ENCODE measurements at places on chromosomes 16 and 17. TPM values are rescaled to one million over a fixed set of nuclear protein-coding genes. Genes with fewer than 3 reads are reported as not detected.

DRC7 gene
- total RNA-seq = not detected

EVI2A gene
- not detected for total RNA-seq

CD68 gene
- total RNA-seq = 3.3 TPM

TMEM186 gene
- 9.6 TPM for total RNA-seq

UMOD gene
- total RNA-seq = not detected

ZNRF1 gene
- total RNA-seq = 18.5 TPM

DNAAF1 gene
- not detected for total RNA-seq

SPN gene
- total RNA-seq = not detected

PHOSPHO1 gene
- not detected for total RNA-seq

SHCBP1 gene
- 6.4 TPM for total RNA-seq

GP1BA gene
- total RNA-seq = not detected

CDH15 gene
- total RNA-seq = not detected

SPG7 gene
- total RNA-seq = 84.6 TPM

FBXL20 gene
- 21.9 TPM for total RNA-seq

CPHXL2 gene
- total RNA-seq = not detected

CRHR1 gene
- not detected for total RNA-seq

TLCD1 gene
- 12.9 TPM for total RNA-seq

TBC1D3C gene
- total RNA-seq = not detected

CCL23 gene
- total RNA-seq = not detected

CRYBA1 gene
- total RNA-seq = not detected

ALDH3A1 gene
- total RNA-seq = not detected

LPO gene
- total RNA-seq = not detected

CPNE7 gene
- total RNA-seq = 41.7 TPM

PRCD gene
- 0.92 TPM for total RNA-seq

CCL15 gene
- total RNA-seq = not detected

Measured in chondrocyte (in vitro differentiated cells).